ENCODE measurements at places on chromosomes 16 and 17.

DNA sequence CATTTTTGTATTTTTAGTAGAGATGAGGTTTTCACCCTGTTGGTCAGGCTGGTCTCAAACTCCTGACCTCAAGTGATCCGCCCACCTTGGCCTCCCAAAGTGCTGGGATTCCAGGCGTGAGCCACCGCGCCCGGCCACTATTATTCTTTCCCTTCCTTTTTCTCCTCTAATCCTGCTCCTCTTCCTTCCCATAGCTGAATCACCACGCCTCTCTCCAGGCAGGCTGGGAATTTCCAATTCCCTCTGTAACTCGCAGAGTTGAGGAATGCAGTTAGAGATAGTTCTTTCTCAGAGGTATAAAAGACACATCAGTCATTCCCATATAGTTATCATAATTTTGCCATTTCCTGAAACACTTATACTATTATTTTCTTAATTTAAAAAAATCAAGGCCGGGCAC, 11.2 kb downstream of the METTL16 start:
- DNase-seq: no peak

DNA sequence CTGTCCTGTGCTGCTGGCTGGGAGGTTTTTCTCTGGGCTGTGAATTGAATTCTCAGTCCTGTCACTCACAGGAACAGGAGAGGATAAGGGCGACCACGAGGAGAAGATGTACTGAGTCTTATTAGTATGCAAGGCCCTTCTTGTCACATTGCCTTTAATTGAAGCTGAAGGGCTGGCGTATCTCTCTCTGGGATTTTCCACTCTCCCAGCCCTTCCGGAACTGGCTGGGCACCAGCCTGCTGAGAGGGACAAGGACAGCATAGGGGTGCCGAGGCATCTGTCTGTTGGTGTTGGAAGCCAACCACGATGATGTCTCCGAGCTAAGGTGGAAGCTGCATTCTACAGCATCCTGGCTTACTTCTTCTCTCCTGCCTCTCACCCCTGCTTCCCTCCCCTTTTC, 33.2 kb downstream of the GPRC5B start:
- no peak for DNase-seq

DNA sequence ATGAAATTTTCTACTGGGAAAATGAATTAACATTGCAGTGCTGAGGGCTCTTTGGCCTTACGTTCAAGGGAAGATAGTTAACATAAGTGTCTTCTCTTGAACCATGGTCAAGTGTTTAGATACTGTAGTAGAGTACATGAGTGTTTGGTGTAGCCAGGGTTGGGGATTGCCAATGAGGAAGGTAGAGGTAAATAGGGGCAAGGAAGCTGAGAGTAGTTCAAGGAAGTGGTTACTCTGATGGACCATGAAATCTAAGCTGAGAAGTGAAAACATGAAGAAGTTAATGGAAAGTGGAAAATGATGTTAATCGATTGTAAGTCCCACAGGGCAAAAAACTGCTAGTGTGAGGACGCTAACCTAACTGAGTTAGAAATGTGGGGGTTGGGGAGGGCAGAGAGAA, 249.6 kb upstream of the AXIN2 start:
- no peak for DNase-seq

GRCh38 chr17:70368011-70368410, 198.7 kb downstream of the KCNJ2 start:
- DNase-seq: no peak

- no peak for DNase-seq
These were observed 7.0 kb upstream of the KATNB1 start for GRCh38 chr16:57728336-57729181.

- no peak for DNase-seq
These were observed 18.4 kb upstream of the RBBP6 start for GRCh38 chr16:24520983-24521382.

- DNase-seq: no peak
These were observed 16.5 kb downstream of the NFE2L1 start for GRCh38 chr17:48064638-48065037.

- no peak for DNase-seq
These were observed 3.3 kb upstream of the AXIN2 start for GRCh38 chr17:65564793-65565192.

GRCh38 chr17:35028531-35029262, 34.8 kb downstream of the RFFL start:
- no peak for DNase-seq

- no peak for DNase-seq
These were observed 184.9 kb downstream of the WWOX start for GRCh38 chr16:78284326-78284725.

GRCh38 chr16:75244225-75244809, 7.1 kb downstream of the BCAR1 start:
- no peak for DNase-seq

- DNase-seq: no peak
These were observed 110.2 kb upstream of the CACNG5 start for GRCh38 chr17:66724581-66725341.

- no peak for DNase-seq
These were observed 112.1 kb downstream of the UTP18 start for GRCh38 chr17:51372345-51373004.

GRCh38 chr16:10763456-10763855, 19.8 kb downstream of the NUBP1 start:
- DNase-seq: no peak

GRCh38 chr17:58172369-58173071, 5.7 kb downstream of the OR4D2 start:
- DNase-seq: peak; percentile 20

- DNase-seq: peak; percentile 76
These were observed 1.4 kb downstream of the PHF23 start for GRCh38 chr17:7237761-7238419.

DNA sequence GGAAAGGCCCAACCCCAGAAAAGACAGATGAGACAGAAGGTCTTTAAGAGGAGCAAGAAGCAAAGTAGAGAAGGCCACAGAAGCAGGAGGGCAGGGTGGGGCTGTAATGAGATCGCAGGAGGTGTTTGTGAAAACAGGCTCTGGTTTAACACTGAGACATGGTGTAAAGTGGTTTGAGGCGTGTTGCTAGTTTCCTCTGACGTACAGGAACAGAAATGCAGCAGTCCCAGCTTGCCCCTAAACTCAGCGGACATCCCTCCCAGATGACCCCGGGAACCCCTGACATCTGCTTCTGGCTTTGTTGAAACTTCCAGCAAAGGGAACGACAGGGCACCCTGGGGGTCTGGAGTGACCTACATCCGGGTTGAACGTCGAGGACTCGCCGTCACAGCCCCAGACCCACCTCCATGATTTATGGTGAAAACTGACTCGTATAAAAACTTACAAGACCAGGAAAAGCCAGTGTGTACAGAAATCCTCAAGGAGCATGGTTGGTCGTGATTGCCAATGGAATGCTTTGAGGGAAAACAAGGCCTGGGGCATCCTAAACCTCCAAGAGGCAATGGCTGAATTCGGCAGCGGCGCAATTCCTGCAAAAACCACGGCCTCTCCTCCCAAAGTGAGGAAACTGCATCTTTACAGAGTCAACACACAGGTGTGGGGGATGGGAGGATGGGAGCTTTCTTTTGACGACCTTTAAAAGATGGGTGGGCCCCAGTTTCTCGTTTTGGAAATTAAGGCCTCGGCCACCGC, 25.8 kb downstream of the LITAF start:
- peak; percentile 22 for DNase-seq

GRCh38 chr17:81867170-81867990, 3.8 kb downstream of the ARHGDIA start:
- peak; percentile 43 for DNase-seq

DNA sequence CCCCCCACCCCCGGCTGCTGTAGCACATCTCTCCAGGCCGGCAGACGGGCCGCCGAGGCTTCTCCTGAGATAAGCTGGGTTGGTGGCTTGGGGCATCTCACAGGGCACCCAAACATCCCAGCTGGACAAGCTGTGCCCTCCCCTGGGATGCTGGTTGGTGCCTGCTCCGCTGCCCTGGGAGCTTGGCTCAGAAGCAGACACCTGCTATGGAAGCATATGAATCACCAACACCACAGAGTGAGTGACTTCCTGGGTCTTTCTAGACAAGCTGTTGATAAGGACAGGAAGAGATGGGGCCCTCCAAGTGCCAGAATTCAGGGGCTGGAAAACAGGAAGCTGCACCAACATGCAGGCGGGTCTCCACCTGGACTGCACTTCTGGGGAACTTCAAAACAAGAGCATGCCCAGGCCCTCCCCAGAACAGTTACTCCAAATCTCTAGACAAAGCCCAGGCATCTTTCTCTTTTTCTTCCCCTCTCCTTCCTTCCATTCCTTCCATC, 13.7 kb downstream of the C16orf95 start:
- no peak for DNase-seq

DNA sequence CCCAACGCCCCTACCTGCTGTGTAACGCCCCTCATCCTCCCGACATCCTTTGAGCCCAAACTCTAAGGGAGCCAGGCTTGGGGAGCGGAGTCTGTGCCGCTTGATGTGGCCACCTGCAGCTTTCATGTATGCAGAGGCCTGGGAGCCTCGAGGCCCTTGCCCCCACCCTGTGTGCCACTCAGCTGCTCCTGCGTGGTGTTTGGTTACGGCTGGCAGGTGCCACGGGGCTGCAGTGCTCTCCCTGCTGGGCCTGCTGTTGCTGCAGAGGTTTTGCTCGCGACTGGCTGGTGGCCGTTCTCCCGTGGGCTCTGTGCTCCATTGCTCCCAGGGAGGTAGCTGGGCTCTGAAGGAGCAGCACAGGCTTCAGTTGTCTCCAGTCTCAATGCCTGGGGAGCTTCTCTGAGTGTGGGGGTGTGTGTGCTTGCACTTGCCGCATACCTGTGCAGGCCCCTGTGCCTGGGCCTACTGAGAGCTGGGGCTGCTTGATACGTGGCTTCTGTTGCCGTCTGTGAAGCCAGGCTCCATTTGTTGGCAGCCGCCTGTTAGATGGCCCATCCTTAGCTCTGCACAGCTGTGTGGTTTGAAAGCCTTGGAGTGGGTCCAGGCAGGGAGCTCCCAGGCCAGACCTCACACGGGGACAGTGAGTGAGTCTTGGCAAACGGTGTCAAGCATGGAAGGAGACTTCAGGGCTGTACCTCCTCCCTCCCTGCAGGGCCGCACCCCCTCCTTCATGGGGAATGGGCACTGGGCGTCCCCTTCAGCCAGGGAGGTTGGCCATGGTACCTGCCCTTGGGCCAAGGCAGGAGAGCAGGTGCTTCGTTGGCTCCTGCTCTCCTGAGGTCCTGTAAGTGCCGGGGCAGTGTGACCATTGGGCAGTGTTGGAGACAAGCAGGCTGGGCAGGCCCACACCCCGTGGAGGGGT, 47.2 kb downstream of the PDPK1 start:
- DNase-seq: no peak

DNA sequence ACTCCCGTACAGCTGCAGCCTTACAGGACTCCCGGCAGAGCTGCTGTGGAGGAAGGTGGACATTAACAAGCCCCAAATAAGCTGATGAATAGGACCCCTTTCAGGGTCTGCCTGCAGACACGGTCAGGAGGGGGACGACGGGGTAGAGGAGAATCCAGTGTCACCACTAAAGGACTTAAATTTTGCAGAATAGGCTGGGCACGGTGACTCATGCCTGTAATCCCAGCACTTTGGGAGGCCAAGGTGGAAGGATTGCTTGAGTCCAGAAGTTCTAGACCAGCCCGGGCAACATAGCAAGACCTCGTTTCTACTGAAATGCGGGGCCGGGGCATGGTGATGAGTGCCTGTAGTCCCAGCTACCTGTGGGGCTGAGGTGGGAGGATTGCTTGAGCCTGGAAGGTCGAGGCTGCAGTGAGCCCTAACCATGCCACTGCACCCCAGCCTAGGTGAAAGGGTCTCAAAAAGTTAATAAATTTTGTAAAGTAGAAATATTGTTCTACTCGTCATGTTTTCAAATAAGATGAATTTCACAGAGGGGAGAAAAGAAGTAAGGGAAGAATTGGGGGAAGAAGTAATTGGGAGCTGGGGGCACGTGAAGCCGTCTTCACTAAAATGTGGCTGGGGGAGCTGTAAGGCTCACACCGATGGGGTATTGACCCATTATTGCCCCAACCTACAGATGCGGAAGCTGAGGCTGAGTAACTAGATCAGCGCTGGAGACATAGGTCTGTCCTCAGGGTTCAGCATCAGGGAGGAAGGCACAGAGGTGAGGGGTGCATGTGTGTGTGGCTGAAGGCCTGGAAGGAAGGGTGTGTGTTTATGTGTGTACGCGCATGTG, 4.7 kb downstream of the LITAFD start:
- DNase-seq: no peak

DNA sequence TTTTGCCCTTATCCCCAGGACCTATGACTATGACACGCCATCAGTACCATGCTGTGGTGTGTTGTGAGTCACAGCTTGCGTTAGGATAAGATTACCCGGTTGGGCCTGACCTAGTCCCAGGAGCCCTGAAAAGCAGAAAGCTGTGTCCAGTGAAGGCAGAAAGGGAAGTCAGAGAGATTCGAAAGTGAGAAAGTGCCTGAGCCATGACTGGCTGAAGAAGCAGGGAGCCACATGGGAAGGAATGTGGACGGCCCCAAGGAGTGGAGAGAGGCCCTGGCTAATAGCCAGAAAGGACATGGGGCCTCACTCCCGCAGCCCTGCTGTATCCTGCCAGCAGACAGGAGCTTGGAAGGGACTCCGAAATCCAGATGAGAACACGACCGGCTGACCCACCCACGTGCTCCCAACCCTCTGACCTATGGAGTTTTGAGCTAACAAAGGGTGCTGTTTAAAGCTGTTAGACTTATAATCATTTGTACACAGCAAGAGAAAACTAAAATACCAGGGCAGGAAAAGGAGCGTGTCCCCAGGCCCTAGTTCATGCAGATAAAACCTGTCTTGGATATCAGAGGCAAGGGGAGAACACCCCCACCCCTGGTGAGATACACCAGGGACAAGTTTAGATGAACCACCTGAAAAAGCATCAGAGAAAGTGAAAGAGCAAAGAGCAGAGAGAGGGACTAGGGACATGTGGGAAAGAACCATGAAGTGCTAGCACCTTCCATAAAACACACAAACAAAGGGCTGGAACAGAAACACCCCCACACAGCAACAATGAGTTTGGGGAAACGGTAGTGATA, 115.3 kb downstream of the SLC39A11 start:
- no peak for DNase-seq

- no peak for DNase-seq
These were observed 18.3 kb downstream of the COQ7 start for GRCh38 chr16:19085679-19086200.

- DNase-seq: no peak
These were observed 30.9 kb upstream of the CRYBA1 start for GRCh38 chr17:29215717-29216116.

DNA sequence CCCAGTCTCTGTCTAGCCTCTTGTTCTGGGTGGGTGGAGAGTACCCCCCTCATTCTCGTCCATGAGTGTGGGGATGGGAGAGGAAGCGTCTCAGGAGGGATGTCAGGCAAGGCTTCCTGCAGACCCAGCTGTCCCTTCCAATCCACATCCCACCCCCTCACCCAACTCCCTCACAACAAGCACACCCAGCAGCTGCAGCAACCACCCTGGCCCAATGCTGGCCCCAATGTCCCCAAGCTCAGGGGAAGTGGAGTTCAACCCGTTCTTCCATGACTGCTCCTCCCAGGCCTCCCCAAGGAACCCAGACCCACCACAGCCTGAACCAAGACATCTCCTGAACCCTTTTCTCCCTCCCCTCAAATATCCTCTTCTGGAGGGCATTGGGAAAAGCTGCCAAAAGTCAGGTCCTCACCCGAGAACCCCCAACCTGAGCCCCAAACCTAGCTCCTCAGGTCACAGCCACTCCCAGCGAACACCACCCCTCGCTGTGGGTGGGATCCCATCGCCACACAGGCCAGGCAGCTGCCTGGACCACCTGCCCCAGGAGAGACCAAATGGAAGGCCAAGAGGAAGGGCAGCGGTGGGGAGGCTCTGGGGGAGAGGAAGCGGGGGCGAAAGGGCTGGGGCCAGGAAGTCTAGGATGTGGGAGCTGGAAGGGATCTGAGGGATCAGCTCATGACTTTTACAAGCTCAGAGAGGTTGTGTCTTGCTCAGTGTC, 47.6 kb downstream of the FZD2 start:
- no peak for DNase-seq

Data from stimulated activated CD4-positive, alpha-beta T cell treated with anti-CD3 and anti-CD28 coated beads, Interleukin-12 subunit alpha, Interleukin-12 subunit beta, amount 100 ng/mL, for 24 hours (primary cell).